Muscle of leg (tissue), 16 donors: ENCODE measurements at places on chromosomes 5 and 9.

DNA sequence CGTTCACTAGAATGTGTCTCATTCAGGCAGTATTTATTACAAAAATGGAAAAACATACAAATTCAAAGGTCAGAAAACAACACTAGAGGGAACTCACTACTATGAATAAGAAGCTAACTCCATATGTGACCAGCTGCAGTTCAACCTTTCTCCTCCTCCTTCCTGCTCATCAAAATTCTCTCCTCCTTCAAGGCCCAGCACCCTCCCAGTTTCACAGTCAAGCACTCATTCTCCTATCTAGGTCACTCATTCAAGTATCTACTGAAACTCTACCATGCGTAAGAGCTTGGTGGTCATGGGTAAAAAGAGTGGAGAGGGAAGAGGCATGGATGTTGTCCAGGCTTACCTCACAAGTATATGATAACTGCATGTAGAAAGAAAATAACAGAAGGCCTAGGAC lies 27.7 kb downstream of the ECPAS start:
- no peaks in the 10 kb centered on the region for H3K27me3 ChIP-seq
- H3K27ac ChIP-seq = no peak overlapping the region
- peak; percentile 9 for DNase-seq
- peaks cover 2% of the 10 kb centered on the region for H3K4me1 ChIP-seq
- H3K4me3 ChIP-seq = no peak overlapping the region

- H3K36me3 ChIP-seq = no peaks in the 10 kb centered on the region
- peaks cover 17% of the 10 kb centered on the region for H3K4me1 ChIP-seq
- H3K27me3 ChIP-seq = no peaks in the 10 kb centered on the region
- DNase-seq = no peak
Observed at GRCh38 chr5:38720554-38721361, 125.1 kb upstream of the OSMR start.

DNA sequence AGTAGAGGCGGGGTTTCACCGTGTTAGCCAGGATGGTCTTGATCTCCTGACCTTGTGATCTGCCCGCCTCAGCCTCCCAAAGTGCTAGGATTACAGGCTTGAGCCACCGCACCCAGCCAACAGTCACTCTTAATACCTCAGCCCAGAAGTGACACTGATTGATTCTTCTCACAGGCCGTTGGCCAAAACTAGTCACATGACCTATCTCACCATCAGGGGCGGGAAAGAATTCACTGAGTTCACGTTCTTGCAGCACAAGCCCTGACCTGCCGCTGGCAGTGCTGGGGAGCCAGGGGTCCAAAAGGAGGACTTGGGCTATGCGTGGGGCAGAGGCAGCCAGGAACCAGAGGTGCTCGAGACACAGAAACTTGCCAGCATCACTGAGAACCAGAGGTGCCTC lies 55.0 kb upstream of the CPLX2 start:
- H3K27ac ChIP-seq = no peak overlapping the region
- H3K27me3 ChIP-seq = peaks cover 2% of the 10 kb centered on the region
- DNase-seq = no peak
- peaks cover 2% of the 10 kb centered on the region for H3K4me1 ChIP-seq

GRCh38 chr9:115923410-115923809 lies 230.2 kb upstream of the PAPPA start:
- no peak overlapping the region for H3K4me3 ChIP-seq
- H3K36me3 ChIP-seq = no peaks in the 10 kb centered on the region
- no peaks in the 10 kb centered on the region for H3K4me1 ChIP-seq
- DNase-seq = no peak

GRCh38 chr5:137174196-137174595 lies 324.9 kb downstream of the SPOCK1 start:
- no peaks in the 10 kb centered on the region for H3K27me3 ChIP-seq
- no peak overlapping the region for H3K27ac ChIP-seq
- no peaks in the 10 kb centered on the region for H3K36me3 ChIP-seq
- H3K4me1 ChIP-seq = no peaks in the 10 kb centered on the region
